ENCODE measurements at places on chromosomes 13 and 19.

GRCh38 chr19:17052439-17052838 lies 22.8 kb downstream of the HAUS8 start:
- DNase-seq: no peak

DNA sequence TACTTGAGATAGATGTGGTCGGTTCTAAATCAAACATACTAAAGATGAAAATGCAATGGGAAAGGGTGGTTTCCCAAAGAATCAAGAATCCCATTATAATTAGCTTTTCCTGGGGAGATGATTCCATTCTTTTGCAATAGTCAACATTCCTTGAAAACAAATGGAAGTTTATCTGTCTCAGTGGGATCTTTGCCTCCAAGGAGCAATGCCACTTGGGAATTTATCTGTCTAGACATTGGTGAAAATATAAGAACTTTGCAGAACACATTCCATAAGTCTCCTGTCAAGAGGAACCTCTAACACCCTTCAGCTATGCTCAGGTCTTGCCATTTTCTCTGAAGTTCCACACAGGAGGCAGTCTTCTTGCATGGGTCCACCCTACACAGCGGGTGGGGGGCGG lies 152.5 kb downstream of the KCTD12 start:
- no peak for DNase-seq

DNA sequence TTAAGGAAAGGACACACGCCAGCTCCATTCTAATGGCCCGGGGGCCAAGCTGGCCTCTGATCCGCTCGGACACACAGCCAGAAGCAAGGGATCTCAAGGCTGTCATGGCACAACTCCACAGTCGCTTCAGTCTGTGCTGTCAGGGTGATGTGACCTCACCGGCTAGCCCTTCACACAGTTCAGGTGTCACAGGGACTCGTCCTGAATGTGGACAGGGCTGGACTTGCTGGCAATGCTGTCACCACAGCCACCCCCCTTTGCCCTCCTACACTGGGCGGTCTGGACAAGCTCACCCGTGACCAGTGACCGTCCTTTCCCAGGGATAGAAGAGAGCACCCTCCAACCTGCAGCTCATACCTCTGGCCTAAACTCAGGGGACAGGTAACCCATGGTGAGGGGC lies 15.2 kb downstream of the SUGP1 start:
- DNase-seq: no peak

DNA sequence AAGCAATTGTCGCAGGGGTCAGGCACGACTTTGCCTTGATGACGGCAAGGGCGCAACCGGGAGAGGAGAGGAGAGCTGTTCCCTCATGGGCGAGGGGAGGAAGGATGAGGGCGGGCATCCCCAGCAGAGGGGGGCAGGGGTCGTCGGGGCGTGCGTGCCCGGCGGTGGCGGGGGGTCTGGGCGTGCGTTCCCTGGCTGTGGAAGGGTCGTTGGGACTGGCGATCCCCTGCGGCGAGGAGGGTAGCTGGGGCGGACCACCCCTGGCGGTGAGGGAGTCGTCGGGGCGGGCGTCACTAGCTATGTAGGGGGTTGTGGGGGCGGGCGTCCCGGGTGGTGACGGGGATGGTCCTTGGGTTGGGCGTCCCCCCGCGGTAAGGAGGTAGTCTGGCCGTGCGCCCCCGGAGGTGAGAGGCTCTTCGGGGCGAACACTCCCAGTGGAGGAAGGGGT lies 1.7 kb downstream of the COMP start:
- no peak for DNase-seq

DNA sequence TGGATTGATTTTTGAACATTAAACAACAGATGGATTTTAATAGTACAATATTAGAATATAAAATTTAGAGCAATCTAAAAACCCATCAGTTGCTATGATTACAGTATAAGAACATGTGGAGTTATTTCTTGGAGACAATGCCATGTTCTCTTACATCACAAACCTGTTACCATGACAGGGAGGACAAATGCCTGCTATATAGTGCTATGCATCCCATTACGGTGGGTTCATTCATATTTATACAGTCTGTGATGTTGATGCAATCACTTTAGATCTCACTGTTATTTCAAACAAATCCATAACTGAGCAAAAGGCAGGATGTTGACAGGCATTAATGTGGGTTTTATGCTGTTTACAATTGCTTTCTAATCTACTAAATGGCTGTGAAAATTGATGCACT lies 467.5 kb downstream of the DIAPH3 start:
- no peak for DNase-seq

DNA sequence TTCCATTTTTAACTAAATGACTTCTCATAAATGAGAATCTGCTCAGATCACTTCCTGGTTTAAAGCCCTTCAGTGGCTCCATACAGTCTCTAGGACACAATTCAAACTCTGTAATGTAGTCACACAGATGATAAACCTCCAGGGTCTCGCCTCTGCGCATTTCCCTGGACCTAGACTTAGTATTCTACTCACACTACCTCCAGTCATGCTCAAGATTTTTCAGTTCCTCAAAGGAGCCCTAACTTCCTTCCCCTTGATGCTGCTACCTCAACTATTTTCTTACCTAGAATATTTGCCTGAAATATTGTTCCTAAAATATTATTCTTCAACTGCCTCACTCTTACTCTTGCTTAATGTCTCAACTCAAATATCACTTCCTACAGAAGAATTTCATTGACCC lies 86.7 kb upstream of the TPP2 start:
- DNase-seq: no peak

DNA sequence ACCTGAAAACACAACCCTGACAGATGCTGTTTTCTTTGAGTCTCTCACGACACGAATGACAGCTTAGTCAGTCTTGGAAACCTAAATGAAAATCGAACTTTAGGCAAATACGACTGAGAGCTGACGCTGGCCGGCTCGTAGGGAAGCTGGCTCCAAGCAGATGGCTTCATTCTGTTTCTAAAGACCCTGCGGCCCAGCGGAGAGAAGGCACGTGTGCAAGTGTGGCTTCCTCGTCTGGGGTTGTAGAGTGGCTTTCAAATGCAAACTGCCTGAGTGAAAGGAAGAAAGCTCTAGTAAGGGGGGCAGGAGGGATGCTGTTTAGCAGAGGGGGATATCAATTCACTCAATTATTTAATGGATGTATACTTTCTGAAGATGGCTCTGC lies 26.1 kb upstream of the TIMM44 start:
- DNase-seq: no peak

GRCh38 chr13:63093907-63094469 lies 1678.3 kb upstream of the PCDH20 start:
- DNase-seq: no peak

DNA sequence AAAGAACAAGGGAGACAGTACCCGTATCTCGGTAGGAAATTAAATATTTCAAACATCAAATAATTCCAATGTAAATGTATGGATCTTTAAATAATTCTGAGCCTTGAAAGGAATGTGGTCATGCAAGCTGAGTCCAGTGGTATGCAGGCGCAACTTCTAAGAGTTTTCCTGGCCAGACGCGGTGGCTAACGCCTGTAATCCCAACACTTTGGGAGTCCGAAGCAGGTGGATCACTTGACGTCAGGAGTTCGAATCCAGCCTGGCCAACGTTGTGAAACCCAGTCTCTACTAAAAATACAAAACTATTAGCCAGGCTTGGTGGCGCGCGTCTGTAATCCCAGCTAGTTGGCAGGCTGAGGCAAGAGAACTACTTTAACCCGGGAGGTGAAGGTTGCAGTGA lies 1.1 kb upstream of the ZNF845 start:
- DNase-seq: no peak

All from urothelium cell line (cell line).